T-helper 2 cell (primary cell): ENCODE measurements at places on chromosomes 5 and 9.

DNA sequence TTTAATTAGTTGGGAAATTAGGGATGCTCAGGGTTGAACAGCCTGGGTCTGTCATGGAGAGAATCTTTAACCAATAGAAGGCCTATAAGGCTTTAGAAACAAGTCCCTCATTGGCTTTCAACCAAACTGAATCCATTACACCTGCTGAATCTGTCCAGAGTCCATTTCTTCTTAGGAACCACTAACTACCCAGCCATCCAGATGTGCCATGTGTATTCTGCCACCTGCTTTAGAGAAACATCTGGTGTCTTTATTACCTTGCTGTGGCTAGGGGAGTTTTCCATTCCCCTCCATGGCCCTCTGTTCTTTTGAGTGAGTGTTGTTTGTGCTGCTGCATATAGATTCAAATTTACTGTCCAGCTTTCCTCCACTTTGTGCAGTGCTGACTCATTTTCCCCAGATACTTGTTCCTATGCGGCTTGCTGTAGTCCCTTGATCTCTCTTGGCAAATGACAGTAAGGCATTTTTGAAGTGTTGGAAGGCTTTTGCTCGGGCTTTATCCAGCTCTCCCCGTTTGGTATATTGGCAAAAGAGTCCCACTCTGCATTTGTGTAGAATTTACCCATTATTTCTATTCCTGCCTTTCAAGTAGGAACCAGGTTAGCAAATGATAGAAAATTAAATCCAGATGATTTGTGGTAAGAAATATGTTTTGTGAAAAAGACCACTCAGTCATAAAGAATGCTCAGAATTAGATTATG is 54.6 kb downstream of the NLN start:
- DNase-seq, result no peak

GRCh38 chr9:89052470-89053097 is 61.3 kb downstream of the S1PR3 start:
- DNase-seq, result no peak

DNA sequence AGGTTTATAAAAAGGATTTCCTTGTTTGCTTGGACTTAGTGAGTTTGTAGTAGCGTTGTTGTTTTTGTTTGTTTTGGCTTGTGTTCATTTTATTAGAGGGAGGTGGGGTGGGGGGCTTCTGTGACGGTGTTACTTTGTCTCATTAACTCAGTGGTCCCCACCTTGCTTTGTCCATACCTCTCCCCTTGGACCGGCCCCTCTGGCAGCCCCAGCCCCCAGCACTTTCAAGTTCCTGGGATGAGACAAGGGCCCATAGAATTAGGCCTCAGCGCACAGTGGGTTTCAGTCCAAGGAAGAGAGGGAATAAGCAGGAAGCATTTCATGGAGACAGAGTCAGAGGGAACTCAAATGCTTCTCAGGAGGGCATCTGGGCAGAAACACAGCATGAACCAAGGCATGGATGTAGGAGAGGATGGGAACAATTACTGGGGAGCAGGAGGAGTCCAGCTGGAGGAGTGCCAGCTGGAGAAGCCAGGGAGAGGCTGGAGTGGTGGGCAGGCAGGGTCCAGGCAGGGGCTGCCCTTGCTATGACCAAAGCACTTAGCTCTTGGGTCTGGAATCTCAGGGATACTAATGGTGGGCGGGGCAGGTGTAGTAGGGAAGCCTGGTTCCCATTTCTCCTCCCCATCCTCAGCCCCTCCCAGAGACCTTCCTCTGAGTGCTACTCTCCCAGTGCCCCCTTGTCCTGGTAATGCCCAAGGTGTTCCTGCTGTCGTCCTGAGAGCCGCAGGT is 23.5 kb upstream of the ENHO start:
- DNase-seq, result no peak

GRCh38 chr5:56055287-56055686 is 60.5 kb upstream of the IL6ST start:
- DNase-seq, result no peak

GRCh38 chr5:76137887-76138542 is 54.8 kb downstream of the SV2C start:
- no peak for DNase-seq
